ENCODE measurements at places on chromosomes 5 and 9.

DNA sequence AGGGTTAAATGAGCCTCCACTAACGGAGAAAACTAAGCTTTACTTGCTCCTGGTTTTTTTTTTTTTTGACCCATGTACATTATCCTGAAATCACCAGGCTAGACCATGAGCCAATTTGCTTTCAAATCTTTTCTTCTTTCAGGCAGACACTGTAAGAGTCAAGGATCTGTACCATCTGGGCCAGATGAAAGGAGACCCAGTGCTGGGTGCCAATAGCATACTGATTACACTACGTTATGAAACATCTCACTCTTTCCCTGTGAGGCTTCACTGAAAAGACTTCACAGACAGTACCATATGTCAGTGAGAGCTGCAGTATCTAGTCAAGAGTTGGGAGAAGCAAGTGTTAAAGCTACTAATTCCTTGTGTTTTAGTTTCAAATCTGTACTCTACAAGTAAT lies 161.2 kb upstream of the PTPRD start:
- DNase-seq: no peak

DNA sequence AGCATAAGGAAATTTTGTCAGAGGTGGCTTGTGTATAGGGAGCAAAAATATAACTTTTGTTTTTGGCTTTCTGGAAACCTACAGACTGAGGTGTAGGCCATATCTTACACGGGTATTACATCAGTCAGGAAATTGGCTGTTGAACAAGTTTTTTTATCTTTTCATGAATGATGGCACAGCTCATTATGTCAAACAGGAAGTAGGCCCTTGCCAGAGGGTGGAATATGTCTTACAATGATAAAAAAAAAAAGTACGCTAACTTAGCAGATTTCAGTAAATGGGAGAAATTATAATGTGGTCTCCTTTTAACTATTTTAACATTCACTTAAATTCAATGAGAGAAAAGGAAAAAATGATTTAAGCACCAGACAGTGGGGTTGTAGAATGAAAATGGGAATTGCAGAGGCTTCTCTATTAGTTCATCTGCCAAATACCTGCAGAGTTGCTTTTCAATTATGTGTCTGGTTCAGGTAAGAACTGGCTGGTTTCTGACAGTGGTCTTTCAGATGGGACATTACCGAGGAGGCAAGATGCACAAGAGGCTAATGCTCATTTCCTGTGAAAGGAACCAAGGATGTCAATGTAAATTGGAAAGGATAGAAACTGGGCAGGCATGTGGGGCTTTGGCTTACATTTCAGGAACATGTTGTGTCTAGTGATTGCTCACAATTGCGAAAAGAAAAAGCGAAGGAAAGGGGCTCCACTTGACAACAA lies 169.9 kb downstream of the NNT start:
- no peak for DNase-seq

- no peak for DNase-seq
These were observed 199.5 kb upstream of the PUM3 start for GRCh38 chr9:3043369-3043768.

- DNase-seq: no peak
These were observed 24.6 kb downstream of the SSBP2 start for GRCh38 chr5:81726297-81726696.

GRCh38 chr5:144108131-144108530 lies 62.3 kb downstream of the YIPF5 start:
- no peak for DNase-seq

GRCh38 chr9:129838707-129839259 lies 3.5 kb downstream of the USP20 start:
- DNase-seq: no peak

GRCh38 chr9:137369061-137369787 lies 53.7 kb downstream of the EXD3 start:
- peak; percentile 57 for DNase-seq

GRCh38 chr5:17180864-17181723 lies 36.3 kb upstream of the BASP1 start:
- no peak for DNase-seq

DNA sequence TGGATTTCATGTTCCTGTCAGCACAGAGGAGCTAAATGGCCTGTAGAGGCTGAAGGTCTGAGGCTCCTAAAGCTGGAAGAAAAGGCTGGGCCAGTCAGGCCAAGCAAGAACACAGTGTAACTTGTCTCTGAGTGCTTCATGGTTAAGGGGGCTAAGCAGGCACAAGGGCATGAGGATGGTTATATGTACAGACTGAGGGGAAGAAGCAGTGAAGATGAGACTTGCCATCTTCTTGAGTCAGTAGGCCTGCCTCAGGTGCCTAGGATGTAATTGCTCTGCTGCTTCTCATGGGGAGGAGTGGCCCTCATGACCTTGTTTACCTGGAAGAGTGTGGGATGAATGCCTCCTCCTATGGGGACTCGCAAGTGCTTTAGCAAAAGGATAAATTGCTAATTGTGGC lies 8.7 kb upstream of the PSMD5 start:
- no peak for DNase-seq

GRCh38 chr5:67052034-67052433 lies 144.6 kb downstream of the CD180 start:
- DNase-seq: no peak

DNA sequence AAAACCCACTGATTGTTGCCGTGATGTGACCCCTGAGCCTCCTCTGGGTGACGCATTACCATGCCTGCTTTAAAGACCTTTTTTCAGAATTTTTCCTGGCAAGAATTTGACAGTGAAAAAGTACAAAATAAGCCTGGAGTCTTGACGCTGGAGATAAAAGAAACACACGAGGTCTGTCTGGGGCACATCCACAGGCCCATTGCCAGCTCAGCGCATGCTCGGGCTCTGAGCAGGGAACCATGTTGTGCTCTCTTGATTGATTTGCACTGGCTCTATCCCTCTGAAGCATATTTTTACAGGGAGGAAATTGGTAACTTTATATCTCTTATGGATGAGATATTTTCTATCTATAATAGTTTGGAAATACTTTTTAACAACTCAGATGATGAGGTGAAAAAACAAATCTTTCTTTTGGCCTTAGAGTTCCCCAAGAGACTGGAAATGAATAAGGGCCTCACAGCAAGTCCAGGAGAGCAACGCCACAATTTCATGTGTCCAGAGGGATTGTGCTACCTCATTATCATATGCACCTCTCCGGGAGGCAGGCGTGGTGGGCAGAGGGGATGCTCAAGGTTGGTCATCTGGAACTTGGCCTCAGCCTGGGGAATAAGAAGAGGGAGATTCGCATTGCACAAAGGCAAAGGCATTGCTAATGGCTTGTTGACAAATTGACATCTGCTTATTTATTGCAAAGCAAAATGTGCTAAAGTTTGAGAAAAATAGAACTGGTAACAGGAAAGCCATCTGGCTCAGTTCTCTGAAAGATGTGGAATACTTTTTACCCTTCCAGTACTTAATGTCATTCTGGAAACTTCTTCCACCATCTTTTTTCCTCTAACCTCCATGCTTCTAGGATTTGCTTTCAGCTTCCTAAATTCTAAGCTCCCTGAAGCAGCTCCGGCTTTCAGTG lies 183.8 kb downstream of the PJA2 start:
- no peak for DNase-seq

DNA sequence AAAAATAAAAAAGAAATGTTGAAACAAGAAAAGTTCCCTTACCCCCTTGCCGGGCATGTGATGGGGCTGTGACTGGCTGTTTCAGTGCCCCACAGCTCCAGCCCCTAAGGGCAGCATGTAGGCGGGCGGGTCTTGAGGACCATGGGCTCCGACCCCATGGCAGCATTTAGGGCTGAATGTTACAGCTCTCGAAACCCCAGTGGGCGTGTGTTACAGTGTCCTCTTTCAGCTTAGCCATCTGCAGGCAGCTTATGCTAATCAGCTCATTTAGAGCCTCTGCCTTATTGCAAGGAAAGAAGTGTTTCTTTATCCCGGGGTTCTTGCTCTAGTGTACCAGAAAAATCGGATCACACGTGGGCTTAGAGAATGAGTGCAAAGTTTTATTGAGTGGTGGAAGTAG lies 497.4 kb upstream of the CYLC2 start:
- DNase-seq: no peak

DNA sequence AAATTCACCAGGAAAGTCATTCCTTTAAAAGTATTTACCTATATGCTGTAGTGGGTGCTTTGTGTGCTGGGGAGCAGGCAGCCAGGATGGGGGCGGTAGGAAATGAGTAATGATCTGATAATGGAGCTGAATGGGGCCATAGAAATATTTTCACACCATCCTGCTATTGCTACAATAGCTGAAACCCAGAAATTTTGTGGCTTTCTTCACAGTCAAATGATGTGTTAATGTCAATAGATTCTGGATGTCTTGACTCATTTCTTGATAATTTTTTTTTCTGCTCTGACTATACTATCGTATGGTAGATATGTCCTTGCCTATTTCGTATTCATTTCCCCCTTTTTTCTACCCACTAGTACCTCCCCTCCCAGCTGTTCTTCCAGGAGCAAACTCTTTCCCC lies 59.5 kb downstream of the RORB start:
- no peak for DNase-seq

- DNase-seq: no peak
These were observed 81.2 kb downstream of the OTULIN start for GRCh38 chr5:14745753-14746152.

DNA sequence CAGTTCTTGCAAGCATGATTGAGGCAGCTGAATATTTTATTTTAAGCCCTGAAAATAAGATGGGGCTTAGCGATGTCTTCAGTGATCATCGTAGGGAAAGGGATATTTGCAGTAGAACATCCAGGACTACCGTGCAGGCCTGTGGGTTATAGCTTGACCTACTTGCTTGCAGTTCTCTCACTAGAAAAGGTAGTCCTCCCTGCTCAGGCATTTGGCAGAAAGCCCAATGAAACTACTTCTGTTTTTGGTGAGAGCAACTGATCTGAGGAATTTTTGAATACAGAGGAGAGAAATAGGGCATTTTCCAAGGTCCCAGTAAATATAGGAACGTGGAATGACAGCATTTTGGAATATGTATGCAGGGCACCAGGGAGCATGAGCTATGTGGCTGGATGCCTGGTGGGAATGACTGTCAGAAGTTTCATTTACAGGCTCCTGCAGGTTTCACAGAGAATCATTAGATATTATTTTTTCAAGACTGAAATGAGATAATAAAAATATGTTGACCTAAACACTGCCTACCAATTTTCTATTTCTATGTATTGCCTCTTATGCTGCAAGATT lies 417.9 kb upstream of the ACTBL2 start:
- DNase-seq: no peak

- DNase-seq: peak; percentile 72
These were observed 43.9 kb upstream of the GLIPR2 start for GRCh38 chr9:36092509-36093215.

DNA sequence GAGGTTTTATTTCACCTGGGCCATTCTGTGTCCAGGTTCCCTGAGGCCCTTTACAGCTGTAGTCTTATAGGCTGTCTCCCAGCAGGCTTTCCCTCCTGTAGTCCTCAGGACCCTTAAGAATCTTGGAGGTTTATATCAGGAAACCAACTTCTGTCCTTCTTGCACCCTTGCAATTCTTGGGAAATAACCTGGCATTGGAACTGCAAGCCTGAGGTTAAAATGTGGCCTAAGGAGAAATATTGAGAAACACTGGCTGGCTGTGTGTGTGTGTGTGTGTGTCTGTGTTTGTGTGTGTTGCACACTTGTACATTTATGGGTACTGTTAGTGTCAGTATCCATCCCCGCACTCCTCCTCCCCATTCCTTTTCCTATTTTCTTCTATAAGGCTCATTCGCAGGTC lies 168.9 kb downstream of the PAPPA start:
- no peak for DNase-seq

DNA sequence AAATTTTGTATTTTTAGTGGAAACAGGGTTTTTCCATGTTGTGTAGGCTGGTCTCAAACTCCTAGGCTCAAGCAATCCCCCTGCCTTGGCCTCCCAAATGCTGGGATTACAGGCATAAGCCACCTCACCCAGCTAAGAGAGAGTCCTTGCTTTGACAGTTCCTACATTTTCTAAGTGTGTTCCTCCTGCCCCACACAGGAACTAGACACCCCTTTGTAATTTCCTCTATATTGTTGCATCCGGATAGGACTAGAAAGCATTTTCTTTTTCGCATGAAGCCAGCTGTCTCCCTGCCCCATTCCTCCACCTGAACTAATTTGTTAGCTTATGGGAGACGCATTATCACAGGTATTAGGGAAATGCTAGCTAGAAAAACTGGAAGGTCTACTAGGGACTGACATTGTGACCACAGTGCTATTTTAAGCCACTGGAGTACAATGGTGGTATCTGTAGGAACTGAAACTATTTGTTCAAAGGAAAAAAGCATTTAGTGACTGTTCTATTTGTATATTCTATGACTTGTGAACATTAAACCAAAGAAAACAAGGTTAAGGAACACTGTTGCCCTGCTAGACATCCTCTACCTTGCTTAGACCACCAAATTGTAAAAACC lies 214.1 kb downstream of the SMARCA2 start:
- no peak for DNase-seq

DNA sequence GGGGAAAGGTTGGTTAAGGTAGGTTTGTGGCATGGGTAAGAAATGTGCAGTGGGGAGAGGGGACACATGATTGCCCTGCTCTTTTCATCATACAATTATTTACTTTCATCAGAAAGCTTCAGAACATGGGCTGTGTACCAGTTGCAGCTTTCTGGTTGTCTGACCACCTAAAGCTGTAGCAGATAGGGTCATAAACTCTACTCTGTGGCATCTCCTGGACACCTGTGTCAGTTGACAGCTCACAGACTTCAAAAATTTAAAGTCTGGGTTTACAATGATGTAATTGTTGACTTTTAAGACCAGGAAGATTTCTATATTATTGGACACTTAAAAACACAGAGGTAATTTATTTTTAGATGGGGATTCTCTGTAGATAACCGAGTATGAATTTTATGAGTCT lies 222.7 kb upstream of the PRR16 start:
- no peak for DNase-seq

DNA sequence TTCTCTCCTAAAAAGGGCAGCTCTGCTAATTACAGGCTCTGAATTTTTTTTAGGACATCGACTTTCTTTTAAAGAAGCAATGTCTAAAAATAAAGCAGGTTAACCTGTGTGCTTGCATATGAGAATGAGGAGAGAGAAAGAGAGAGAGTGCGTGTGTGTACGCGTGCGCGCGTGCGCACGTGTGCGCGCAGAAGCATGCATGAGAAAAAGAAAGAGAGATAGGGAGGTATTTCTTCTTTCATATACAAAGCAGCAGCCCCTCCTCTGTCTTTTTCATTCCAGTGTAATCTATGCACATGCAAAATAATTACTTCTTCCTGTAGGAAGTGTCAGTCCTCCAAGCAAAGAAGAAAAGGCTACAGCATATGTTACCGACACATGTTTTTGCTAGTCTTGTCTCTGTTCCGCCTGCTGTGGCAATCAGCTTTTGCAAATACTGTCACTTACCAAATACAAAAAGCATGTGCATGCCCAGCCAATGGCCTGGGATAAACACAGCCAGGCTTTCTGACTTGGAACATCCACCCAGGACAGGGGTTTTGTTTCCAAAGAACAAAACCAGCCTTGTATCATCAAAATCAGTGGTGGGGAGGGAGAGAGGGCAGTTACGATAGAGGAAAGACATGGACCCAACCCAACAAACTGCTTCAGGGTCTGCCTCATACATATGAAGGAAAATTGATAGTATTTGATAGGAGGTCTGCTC lies 252.3 kb upstream of the SLC24A2 start:
- DNase-seq: no peak

GRCh38 chr5:108726446-108727235 lies 21.1 kb upstream of the FER start:
- no peak for DNase-seq
